ENCODE measurements at places on chromosomes 2 and 18.
A peak's percentile ranks its signal among the peaks of the same experiment; 100 is the strongest.

GRCh38 chr2:130754811-130755210 lies 529 bp upstream of the AMER3 start:
- no peak for DNase-seq
- H3K4me1 ChIP-seq = peaks cover 3% of the 10 kb centered on the region
- peaks cover 26% of the 10 kb centered on the region for H3K27me3 ChIP-seq

GRCh38 chr18:44602380-44602779 lies 78.3 kb upstream of the SETBP1 start:
- H3K36me3 ChIP-seq = no peaks in the 10 kb centered on the region
- no peak overlapping the region for H3K27ac ChIP-seq
- H3K27me3 ChIP-seq = no peaks in the 10 kb centered on the region
- H3K4me1 ChIP-seq = peaks cover 3% of the 10 kb centered on the region

GRCh38 chr2:156647377-156648010 lies 211.3 kb downstream of the GPD2 start:
- no peaks in the 10 kb centered on the region for H3K36me3 ChIP-seq
- no peak overlapping the region for H3K4me3 ChIP-seq
- peaks cover 2% of the 10 kb centered on the region for H3K27me3 ChIP-seq
- no peaks in the 10 kb centered on the region for H3K4me1 ChIP-seq
- no peak for DNase-seq
- H3K27ac ChIP-seq = no peak overlapping the region

GRCh38 chr2:102335871-102336366 lies 19.7 kb upstream of the IL18R1 start:
- H3K4me1 ChIP-seq = no peaks in the 10 kb centered on the region
- peaks cover 2% of the 10 kb centered on the region for H3K36me3 ChIP-seq
- H3K27ac ChIP-seq = no peak overlapping the region
- DNase-seq = no peak

GRCh38 chr2:127574656-127575055 lies 39.2 kb downstream of the MYO7B start:
- DNase-seq = no peak
- H3K36me3 ChIP-seq = no peaks in the 10 kb centered on the region
- H3K27ac ChIP-seq = no peak overlapping the region
- H3K27me3 ChIP-seq = no peaks in the 10 kb centered on the region
- H3K4me3 ChIP-seq = no peak overlapping the region

DNA sequence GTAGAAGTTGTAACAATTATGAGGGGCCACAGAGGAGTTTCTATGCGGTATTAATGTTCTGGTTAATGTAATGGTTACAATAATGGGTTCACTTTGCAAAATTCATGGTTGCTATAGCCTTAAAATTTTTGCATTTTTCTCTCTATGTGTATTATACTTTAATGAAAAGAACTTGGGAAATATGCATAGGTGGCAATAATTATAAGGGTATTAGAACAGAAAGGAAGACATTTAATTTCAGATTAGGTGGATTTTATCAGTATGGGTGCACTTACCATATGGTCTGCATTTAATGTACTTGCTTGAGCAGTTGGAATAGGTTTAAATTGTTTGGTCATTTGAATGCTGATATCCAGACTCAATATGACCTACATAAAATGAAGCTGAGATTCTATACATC lies 161.6 kb upstream of the TACR1 start:
- H3K36me3 ChIP-seq = peaks cover 8% of the 10 kb centered on the region
- H3K4me1 ChIP-seq = no peaks in the 10 kb centered on the region
- no peak overlapping the region for H3K27ac ChIP-seq
- no peak overlapping the region for H3K4me3 ChIP-seq
- DNase-seq = no peak
- H3K27me3 ChIP-seq = no peaks in the 10 kb centered on the region

DNA sequence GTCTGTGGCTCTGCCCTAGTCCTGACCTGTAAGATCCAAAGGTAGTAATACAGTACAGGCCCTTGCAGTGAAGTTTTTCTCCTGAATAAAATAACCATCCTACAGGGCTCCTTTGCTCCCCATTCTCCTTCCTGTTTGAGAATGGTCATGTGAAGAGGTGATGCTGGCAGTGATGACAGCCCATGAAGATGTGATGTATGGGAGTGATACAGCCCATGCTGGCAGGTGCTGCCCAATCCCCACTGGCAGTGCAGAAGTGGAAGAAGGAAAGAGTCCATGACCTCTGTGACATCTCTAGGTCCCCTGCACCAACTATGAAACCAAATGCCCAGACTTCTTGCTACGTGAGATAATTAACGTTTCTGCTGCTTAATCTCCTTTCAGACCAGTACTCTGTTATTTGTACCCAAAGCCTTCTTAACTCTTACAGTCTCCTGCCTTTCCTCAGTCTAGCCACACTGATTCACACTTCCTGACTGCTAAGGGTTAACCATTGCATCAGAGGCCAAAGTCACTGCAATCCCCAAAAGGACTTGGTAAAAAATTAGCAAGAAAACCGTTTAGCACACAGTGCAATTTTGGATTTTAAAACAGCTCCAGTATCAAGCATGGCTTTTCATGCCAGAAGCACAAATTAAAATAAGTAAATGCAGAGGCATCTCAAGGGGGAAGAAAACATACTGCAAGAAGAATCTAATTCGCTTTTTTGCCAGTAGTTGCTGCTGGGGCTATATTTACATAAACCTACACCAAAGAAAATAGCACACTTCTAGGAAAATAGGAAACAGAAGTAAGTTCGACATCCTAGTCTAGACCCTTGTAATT lies 98.0 kb downstream of the STK39 start:
- H3K36me3 ChIP-seq = peaks cover 13% of the 10 kb centered on the region
- no peak overlapping the region for H3K4me3 ChIP-seq
- H3K27me3 ChIP-seq = no peaks in the 10 kb centered on the region
- no peak for DNase-seq

DNA sequence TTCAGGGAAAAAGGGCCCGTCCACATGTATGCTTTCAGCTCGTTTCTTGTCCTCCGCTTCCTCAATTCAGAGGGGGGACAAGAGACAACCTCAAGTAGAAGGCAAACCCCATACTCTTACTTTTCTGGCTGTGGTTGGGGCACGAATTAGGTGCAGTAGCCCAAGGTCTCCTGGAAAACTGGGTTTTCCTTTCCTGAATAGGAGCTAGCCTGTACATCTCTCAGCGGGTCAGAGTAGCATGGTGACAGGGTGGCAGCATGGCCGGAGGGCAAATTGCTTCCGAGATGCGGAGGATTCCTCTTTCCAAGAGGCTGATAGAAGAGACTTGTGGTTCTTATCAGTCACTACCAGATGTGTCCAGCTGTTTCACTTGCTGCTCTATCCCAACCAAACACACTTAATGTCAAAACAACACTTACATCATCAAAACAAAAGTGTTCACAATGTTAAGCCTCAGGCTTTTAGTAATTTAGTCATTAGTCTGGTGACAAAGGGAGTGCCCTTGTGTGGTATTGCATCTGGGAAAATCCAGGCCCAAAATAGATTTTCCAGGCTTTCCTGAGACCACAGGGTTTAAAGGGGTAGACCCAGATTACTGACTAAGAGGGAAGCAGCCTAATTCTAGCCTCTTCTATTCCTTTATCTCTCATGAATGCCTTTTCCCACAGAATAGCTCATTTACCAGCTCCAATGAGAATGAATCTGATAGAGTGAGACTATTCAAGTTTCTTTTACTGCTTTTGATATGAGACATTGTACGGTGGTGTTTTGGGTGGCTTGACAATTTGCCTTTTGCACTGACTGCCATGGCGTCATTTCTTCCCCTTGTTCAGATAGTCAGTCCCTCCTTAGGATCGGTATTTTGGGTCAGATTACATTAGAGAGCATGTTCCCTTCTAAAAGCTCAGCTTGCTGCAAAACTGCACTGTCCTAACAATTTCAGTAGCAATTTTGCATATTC lies 162.0 kb downstream of the LTBP1 start:
- peaks cover 17% of the 10 kb centered on the region for H3K27me3 ChIP-seq
- H3K36me3 ChIP-seq = no peaks in the 10 kb centered on the region
- no peak overlapping the region for H3K4me3 ChIP-seq
- DNase-seq = no peak
- no peaks in the 10 kb centered on the region for H3K4me1 ChIP-seq

DNA sequence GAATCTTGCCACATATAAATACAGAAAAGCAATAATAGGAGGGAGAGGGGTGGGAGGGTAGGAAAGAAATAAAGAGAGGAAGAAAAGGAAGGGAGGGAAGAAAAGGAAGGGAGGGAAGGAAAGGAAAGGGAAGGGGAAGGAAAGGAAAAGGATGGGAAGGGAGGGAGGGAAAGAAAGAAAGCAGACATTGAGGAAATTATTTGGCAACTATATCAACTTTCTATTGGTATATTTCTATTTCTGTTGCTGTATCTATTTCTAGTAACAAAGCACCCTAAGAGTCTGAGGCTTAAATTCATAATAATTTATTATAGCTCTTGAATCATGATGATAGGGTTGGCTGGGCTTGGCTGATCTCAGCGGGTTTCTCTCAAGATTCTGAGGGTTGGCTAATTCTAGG lies 648.0 kb downstream of the CCDC85A start:
- no peak overlapping the region for H3K4me3 ChIP-seq
- H3K36me3 ChIP-seq = no peaks in the 10 kb centered on the region
- no peaks in the 10 kb centered on the region for H3K4me1 ChIP-seq
- no peak for DNase-seq

DNA sequence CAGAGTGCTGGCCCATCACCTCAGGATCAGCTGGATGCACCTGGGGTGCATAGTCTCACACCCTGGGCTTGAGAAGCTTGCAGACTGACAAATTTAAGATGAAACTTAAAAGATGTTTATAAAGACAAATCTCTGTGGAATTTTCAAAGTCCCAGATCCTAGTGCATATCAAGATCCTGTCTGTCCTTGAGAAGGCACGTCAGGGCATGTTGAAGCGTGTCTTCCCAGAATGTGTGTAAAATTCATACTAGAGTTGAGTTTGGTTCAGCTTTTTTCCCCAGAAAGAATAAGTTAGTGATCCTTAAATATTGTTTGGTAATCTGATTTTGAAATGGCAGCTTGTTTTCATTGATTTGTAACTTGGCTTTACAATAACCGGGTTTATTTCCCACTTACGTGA lies 27.5 kb downstream of the INSIG2 start:
- H3K27me3 ChIP-seq = no peaks in the 10 kb centered on the region
- no peak overlapping the region for H3K4me3 ChIP-seq

GRCh38 chr2:219495531-219496122 lies 3.1 kb upstream of the GMPPA start:
- peak; percentile 32 for DNase-seq
- peaks cover 23% of the 10 kb centered on the region for H3K4me1 ChIP-seq
- peaks cover 22% of the 10 kb centered on the region for H3K27me3 ChIP-seq
- no peak overlapping the region for H3K27ac ChIP-seq

- DNase-seq = no peak
- H3K27me3 ChIP-seq = peaks cover 12% of the 10 kb centered on the region
- no peaks in the 10 kb centered on the region for H3K36me3 ChIP-seq
- no peak overlapping the region for H3K4me3 ChIP-seq
- H3K4me1 ChIP-seq = peaks cover 16% of the 10 kb centered on the region
Observed at GRCh38 chr2:9771481-9772017, 71.7 kb upstream of the TAF1B start.

DNA sequence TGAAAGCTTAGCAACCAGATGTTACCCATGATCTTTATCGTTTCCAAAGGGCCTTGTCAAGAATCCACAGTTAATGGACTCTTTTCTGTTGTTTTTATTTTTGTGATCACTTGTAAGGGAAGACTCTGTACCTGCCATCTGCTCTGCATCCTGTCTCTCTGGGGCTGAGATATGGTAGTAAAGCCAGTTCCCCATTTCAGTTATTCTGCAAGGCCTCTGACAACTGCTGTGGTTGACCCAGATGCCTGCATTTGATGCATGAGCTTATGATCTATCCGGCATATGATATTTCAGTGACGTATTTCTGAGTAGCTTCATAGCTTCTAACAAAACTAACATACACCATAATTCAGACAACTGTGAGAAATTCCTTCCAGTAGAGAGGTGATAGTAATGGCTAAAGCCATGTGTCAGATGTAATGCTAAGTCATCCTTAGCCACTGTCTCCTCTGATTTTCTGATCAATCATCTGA lies 105.1 kb downstream of the TPO start:
- H3K27me3 ChIP-seq = peaks cover 4% of the 10 kb centered on the region
- no peaks in the 10 kb centered on the region for H3K36me3 ChIP-seq
- DNase-seq = no peak
- H3K4me1 ChIP-seq = peaks cover 2% of the 10 kb centered on the region

DNA sequence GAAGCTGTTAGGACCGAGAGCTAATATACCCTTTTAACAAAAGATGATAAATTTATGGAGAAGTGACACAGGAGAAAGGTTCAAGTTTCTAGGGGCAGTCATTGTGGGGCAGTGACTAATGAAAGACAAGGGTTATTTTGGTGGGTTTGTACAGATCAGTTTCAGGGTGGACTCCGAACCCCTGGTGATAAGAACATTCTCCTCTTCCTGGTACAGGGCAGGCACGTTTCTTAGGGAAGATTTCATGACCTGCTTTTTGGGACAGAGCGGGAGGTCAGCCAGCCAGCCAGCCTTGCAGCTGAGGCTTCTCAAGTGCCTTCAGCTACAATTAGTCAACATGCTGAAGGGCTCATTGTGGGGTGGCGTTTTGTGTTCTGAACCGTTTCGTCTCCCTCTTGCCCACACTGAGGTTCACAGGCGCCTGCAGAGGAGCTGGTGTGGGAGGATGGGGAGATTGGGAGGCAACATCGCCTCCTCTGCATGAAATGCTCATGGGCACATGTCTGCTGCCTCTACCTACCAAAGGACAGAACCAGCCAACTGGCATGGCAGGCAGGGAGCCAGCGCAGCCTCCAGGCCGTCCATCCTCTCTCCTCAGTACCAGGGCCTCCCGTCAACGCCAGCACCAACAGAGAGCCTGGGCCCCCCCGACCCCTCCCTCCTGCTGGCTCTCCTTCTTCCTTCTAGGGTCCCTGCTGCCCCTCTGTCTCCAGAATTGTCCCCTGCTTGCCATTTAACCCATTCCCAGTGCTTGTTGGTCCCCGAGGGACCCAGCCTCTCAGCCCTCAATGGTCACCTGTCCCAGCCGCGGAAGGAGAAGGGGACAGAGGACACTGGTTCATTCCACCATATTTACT lies 9.6 kb downstream of the CHMP1B start:
- no peak for DNase-seq
- no peak overlapping the region for H3K27ac ChIP-seq
- no peaks in the 10 kb centered on the region for H3K36me3 ChIP-seq
- H3K4me3 ChIP-seq = no peak overlapping the region

DNA sequence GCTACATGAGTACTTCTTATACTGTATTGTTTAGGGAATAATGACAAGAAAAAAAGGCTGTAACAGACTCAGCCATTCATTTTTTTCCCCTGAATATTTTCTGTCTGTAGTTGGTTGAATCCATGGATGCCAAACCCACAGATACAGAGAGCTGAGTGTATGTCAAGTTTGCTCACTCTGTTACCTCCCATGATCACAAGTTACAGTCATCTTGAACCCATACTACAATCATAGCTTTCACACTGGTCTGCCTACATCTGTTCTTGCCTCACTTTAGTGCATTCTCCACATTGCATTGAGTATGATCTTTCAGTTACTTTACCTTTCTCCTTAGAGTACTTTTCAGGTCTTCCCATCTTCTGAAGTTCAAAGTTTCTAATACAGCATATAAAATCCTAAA lies 94.0 kb downstream of the BIRC6 start:
- DNase-seq = no peak
- H3K27me3 ChIP-seq = no peaks in the 10 kb centered on the region
- peaks cover 25% of the 10 kb centered on the region for H3K36me3 ChIP-seq
- peaks cover 3% of the 10 kb centered on the region for H3K4me1 ChIP-seq
- H3K4me3 ChIP-seq = no peak overlapping the region
- H3K27ac ChIP-seq = peak overlapping the region; percentile 1

GRCh38 chr2:235334179-235334578 lies 159.7 kb upstream of the AGAP1 start:
- peaks cover 10% of the 10 kb centered on the region for H3K27me3 ChIP-seq
- DNase-seq = no peak
- no peaks in the 10 kb centered on the region for H3K4me1 ChIP-seq
- no peak overlapping the region for H3K27ac ChIP-seq
- H3K4me3 ChIP-seq = no peak overlapping the region
- no peaks in the 10 kb centered on the region for H3K36me3 ChIP-seq

All from memory B cell (primary cell).